Effector memory CD8-positive, alpha-beta T cell (primary cell): ENCODE measurements at places on chromosomes 12 and 14.

DNA sequence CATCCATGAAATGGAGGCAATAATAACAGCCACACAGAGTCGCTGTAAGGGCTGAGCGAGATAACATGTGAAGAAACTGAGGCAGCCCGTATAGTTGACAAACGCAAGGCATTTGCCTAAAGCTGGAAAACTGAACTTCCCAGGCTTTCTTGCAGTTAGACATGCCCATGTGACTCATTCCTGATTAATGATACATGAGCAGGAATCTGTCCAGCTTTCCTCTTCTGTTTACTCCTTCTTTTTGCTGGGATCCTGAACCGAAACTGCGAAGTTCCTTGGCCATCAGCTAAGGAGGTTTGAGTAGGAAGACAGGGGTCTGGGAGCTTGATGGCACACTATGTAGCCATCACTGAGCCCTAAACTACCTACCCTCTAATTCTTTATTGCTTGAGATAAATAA lies 52.2 kb downstream of the ST8SIA1 start:
- DNase-seq, result no peak

DNA sequence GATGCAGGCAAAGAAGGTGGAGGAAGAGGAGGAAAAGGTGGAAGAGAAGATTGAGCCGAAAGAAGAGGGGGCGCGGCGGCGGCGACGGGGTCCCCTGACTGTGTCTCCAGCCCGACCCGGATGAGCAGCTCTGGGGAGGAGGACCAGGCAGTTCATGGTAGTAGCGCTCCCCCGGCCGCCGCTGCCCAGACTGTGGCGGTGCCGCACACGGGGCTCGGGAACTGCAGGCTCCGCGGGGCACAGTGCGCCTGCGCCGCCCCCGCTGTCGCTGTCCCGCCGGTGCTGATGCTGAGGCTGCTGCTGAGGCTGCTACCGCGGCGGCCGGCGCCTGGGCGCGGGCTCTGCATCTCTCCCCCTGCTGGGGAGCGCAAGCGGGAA lies at the start of gene KCNH5:
Gene KCNH5, minus strand, starts transcription at position 225 of the 378 bp plus-strand sequence. CDS start 272 bp downstream, outside the sequence.
- DNase-seq, result no peak

DNA sequence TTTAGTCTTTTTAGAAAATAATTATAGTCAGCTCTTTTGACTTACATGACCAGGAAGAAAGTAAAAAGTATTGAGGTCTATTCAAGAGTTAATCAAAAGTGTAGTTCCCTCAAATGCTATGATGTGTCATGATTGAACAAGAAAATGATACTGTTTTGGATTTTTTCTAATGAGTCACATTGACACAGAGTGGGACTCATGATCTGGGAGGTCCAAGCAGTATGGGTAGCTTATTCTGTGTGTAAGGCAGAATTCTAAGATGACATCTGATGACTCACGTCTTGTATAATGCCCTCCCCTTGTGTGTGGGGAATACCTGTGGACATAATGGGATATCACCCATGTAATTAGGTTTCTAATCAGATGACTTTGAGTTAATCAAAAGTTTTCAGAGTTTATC lies 178.1 kb upstream of the DDHD1 start:
- DNase-seq, result no peak

DNA sequence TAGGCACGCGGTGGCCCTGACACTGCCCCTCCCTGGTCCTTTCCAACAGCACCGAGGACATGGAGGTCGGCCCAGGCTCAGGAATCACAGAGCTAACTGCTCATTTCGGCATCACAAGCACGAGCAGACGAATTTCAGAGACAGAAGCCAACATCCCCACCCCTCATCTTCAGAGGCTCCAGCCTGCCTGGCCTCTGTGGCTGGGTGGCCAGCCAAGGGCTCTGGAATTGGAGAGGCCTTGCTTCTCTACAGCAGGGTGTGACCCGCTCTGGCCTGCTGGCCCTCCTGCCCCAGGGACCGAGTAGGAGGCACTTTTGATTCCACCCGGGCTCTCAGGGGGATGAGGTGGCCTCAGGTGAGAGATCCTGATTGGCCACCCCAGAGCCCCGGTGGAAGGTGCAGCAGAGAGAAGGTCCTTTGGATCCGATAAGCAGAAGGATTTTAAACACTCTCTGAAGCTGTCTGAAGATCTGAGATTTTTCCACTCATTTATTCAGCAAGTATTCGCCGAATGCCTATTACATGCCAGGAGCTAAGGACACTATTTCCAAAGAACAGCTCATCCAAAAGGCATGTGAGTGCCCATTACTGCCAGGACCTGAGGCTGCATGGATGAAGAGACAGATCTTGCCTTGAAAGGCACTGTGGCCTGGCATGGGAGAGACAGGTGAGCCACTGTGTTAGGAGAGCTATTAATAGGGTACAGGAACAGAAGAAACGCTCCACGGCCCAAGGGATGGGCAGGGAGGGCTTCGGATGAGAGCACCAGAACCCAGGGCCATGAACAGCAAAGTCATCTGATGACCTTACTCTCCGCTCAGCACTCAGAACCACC lies 10.2 kb downstream of the BAG5 start:
- no peak for DNase-seq
